ENCODE measurements at places on chromosomes 6 and 20. TPM values are rescaled to one million over a fixed set of nuclear protein-coding genes. Genes with fewer than 3 reads are reported as not detected.

- no peak for DNase-seq
Measured at GRCh38 chr6:164749221-164750064, 560.0 kb downstream of the C6orf118 start.

DNA sequence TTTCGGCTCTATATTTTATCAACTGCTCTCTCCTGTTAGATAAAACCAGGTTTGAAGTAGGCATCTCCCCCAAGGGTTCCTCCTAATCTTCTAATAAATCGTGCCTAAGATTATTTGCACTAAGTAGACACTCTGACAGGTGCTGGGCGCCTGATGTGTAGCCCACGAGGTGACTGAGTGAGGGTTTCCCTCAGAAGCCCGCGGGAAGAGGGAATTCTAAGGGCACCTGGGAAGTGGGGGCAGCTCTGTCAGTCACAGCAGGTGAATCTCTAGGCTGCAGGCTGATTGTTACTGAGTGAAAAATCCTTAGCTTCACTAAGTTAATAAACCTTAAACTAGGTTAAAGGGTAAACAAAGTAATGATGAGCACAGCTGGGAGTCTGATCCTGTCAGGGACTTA is 68.2 kb downstream of the PXDC1 start:
- no peak for DNase-seq

RBM24 gene
- 19.9 TPM for polyA plus RNA-seq

KCNQ5 gene
- polyA plus RNA-seq = 1.6 TPM

DNA sequence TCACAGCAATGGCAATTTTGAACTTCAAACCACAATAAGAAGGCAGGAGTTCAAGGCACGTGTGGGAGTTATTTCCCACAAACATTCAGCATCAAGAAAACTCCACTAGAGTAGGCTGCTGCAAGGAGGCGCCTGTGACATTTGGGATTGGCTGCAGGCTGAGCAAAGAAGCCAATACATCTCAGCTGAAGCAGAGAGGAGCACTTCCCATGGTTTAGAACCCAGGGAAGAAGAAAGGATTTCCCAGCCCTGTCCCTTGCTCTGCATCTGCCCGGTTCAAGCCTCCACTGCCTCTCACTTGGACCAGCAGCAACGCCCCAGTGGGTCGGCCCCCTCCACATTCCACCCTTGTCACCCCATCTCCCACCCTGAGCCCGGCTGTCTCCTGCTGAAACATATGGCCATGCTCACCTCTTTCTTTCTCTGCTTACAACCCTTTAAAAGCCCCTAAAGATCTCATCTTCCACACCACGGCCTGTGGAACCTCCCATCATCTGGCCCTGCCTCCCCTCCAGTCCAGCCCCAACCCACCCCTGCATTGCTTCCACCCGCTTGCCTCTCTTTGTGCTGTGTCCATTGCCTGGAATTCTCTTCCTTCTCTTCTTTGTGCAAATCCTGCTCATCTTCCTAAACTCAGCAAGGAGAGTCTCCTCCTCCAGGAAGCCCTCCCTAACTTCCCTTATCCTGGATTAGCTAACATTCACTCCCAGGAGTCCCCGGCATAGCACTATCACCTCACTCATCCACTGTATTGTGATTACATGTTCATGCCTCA is 128.3 kb downstream of the ANKRD60 start:
- DNase-seq = no peak

Measured in BJ (cell line).